ENCODE measurements at places on chromosomes 6 and 20.

GRCh38 chr6:145213614-145214013, 521.7 kb downstream of the EPM2A start:
- no peak for DNase-seq

- no peak for DNase-seq
These were observed 151.1 kb downstream of the TMEM242 start for GRCh38 chr6:157172231-157172701.

- DNase-seq: no peak
These were observed 1.9 kb upstream of the PTK6 start for GRCh38 chr20:63539092-63539430.

DNA sequence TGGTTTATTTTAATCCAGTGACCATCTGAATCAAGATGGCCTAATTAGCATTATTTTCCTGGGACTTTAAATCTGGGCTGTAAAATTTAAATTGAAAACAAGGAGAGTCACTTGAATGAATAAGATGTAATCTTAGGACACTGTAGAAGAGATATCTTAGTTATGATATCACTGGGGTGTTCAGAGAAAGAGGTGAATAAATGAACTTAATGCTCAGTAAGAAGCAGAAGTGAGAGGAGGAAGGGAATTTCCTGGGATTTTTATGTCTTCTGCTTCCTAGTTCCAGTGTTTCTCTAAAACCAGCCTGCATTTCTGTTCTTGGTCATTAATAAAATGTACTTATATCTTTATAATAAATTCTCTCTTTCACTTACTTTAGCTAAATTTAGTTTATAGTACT, 136.8 kb upstream of the PTPRK start:
- DNase-seq: no peak

GRCh38 chr6:117795234-117795633, 111.8 kb upstream of the SLC35F1 start:
- no peak for DNase-seq

DNA sequence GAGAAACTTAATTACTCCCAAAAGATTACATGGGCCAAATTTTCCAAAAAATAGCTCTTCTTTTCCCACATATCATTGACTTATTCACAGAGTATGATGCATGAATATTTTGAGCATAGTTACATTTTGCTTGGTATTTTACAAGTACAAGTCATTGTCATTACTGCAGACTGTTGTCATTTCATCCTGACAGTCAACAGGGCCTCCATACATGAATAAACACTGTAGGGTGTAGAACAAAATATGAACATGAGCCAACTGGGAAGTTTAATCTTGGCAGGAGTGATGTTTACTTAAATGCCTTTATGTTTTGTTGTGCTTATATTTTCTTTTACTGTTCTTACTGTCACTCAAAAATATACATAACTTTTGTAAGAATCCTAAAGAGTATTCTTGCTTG, 340.7 kb downstream of the ADGRB3 start:
- no peak for DNase-seq

GRCh38 chr6:106300944-106301343, 24.6 kb downstream of the ATG5 start:
- no peak for DNase-seq

GRCh38 chr6:56739836-56740815, 97.4 kb upstream of the DST start:
- DNase-seq: no peak

GRCh38 chr6:100466410-100467128, 1.8 kb upstream of the SIM1 start:
- no peak for DNase-seq
